ENCODE measurements at places on chromosomes 11 and 22. TPM values are rescaled to one million over a fixed set of nuclear protein-coding genes. Genes with fewer than 3 reads are reported as not detected.

- no peak overlapping the region for H3K27ac ChIP-seq
- DNase-seq, result no peak
- no peaks in the 10 kb centered on the region for H3K4me1 ChIP-seq
- peaks cover 2% of the 10 kb centered on the region for H3K27me3 ChIP-seq
- no peaks in the 10 kb centered on the region for H3K36me3 ChIP-seq
These were observed 9.4 kb downstream of the CABP7 start for GRCh38 chr22:29729161-29729560.

DNA sequence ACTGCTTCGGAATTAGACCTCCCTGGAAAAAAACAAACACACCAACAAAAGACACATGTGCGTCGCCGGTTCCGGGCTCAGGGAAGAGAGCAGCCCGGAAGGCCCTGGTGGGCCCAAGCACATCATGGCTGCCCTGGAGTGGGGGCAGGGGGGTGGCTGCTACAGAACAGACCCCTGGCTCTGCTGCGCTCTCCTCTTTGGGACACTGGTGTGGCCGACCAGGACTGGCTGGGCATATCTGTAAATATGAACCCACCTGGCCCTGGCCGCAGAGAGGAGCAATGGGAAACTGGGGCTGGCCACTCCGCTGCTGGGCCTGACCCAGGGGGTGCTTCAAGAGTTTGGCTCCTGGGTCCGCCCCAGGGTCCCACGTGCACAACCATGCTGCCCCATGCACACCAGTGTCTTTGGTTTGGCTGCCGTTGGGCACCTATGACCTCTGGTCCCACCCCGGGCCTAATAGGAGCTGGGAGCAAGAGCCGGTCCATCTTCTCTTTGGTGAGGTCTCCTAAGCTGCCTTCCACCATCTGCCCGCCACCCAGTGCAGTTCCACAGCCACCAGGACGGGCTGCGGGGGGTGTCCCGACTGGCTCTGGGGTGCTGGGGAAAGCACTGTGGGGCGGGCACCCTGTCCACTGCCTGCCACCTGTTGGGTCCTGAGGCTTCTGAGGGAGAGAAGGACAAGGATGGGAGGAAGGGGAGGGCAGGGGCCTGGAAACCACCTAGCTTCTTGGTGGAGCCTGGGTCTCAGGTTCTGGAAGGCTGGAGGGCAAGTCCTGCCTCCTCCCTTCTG is 30.1 kb downstream of the PPM1F start:
- H3K27me3 ChIP-seq, result no peaks in the 10 kb centered on the region
- DNase-seq, result no peak
- H3K4me3 ChIP-seq, result no peak overlapping the region
- peak overlapping the region; percentile 64 for H3K27ac ChIP-seq

DNA sequence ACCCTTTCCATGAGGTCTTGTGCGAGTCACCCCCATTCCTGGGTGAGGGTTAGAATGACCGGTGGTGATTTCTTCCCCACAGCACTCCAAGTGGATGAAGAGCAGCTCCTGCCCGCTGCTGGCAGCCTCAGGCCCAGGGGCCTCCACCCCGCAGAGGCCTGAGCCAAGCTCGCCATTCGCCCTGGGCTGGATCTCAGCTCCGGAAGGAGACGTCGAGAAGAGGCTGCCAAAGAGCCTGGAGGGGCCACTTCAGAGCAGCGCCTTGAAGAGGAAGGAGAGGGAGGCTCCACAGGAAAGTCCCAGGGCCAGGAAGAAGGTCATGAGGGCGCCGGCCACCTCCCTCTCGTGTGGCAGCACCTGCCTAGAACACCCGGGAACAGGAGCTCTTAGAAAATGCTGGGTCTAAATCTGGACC is 8.4 kb downstream of the SLC29A2 start:
- DNase-seq, result no peak
- H3K4me1 ChIP-seq, result no peaks in the 10 kb centered on the region
- H3K36me3 ChIP-seq, result peaks cover 46% of the 10 kb centered on the region

- no peak overlapping the region for H3K4me3 ChIP-seq
- H3K4me1 ChIP-seq, result no peaks in the 10 kb centered on the region
- no peak for DNase-seq
- H3K27me3 ChIP-seq, result no peaks in the 10 kb centered on the region
- H3K36me3 ChIP-seq, result no peaks in the 10 kb centered on the region
- H3K27ac ChIP-seq, result no peak overlapping the region
These were observed 2120.6 kb upstream of the RAG2 start for GRCh38 chr11:38718659-38719058.

DNA sequence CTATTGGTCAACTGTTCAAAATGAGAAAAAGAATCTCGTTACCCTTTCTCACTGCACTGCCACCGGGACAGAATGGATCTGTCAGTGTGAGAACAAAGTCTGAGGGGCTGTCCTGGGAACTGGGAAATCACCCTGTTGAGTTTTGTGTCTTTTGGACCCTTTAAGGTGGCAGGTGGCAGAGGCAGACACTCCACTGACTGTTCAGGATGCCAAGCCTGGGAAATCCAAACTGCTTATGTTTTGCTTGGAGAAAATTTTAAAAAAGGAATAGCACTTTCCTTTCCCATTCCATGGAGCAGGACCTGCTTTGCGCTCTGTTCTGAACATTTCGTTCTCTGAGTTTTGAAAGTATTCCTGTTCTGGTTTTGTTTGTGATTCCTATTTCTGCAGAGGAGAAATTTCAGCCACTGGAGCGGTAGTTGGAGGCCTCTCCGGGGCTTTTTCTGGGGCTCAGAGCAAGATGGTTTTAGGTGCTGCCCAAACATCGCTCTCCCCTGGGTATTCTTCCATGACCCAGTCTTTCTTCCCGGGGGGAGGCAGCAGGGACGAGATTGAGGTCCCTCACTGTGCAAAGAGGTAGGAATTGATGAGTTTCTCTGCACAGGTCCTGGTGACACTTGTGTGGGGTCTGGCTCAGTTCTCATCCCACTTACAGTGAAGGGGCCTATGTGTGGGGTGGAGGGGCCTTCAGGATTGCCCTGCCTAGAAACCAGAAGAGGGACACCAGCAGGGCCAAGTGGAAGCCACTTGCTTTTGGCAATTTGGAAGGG is 138.5 kb upstream of the SYT13 start:
- H3K4me3 ChIP-seq, result no peak overlapping the region
- H3K4me1 ChIP-seq, result no peaks in the 10 kb centered on the region
- H3K27me3 ChIP-seq, result no peaks in the 10 kb centered on the region
- no peak for DNase-seq
- H3K36me3 ChIP-seq, result no peaks in the 10 kb centered on the region
- no peak overlapping the region for H3K27ac ChIP-seq

The RFPL2 gene
- 0.19 TPM for total RNA-seq

- H3K4me1 ChIP-seq, result peaks cover 19% of the 10 kb centered on the region
- H3K4me3 ChIP-seq, result no peak overlapping the region
- H3K27ac ChIP-seq, result no peak overlapping the region
- H3K36me3 ChIP-seq, result peaks cover 17% of the 10 kb centered on the region
These were observed 208.6 kb downstream of the DBX1 start for GRCh38 chr11:19951558-19952115.

The PLAAT4 gene
- total RNA-seq, result 2.6 TPM

DNA sequence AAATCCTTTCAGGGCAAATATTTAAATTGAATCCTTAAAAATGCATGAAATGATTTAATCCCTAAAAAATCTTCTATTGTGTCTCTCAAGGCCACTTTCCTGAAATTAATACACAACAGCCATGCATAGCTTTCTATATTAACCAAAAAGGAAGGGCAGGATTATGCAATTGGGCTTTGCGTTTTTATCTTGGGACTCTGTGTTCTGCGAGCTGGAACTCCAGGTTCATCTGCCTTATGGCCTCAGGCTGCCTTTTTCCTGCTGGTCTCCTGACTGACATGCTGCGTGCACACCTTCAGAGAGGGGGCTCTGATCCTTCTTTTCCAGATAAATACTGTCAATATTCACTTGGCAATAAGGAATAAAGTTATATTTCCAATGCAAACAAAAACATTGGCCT is 141.7 kb upstream of the GRIA4 start:
- no peaks in the 10 kb centered on the region for H3K36me3 ChIP-seq
- no peak overlapping the region for H3K27ac ChIP-seq
- H3K4me1 ChIP-seq, result no peaks in the 10 kb centered on the region
- no peak for DNase-seq

The BIK gene
- 2.1 TPM for total RNA-seq

GRCh38 chr11:120386774-120387371 is 50.7 kb downstream of the ARHGEF12 start:
- H3K36me3 ChIP-seq, result no peaks in the 10 kb centered on the region
- H3K4me3 ChIP-seq, result no peak overlapping the region
- H3K27me3 ChIP-seq, result no peaks in the 10 kb centered on the region
- H3K4me1 ChIP-seq, result no peaks in the 10 kb centered on the region
- DNase-seq, result no peak
- no peak overlapping the region for H3K27ac ChIP-seq

- no peaks in the 10 kb centered on the region for H3K4me1 ChIP-seq
- H3K27me3 ChIP-seq, result no peaks in the 10 kb centered on the region
- H3K27ac ChIP-seq, result no peak overlapping the region
- DNase-seq, result no peak
These were observed 37.1 kb downstream of the ZNF202 start for GRCh38 chr11:123704341-123704740.

DNA sequence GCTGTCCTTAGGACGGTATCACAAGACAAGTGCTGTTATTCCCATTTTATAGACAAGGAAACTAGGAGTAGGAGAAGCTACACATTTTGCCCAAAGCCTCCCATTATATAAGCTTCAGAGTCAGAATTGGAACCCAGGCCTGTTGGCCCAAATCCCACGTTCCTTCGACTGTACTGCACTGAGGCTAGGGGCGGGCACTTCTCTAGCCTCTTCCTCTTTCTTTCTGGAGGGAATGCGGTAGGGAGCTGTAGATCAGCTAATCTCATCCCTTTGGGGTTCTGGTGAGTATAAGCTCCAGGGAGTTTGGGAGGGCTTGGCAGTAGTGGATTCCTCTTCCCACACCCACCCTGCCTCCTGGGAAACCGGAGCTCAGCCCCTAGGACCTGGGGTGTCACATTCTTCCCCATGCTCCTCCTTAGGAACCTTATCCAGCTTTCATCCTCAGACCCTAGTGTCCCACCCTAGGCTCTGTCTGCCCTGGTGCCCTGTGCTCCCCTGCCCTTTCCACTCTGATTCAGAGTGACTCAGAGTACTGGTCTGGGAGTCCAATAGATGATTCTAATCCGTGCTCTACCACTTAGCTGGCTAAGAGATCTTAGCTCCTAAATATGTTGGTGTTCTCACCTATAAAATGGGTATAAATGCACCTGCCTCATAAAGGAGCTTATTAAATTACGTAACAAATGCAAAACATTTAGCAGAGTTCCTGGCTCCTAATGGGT is 29.3 kb downstream of the PHLDB1 start:
- no peaks in the 10 kb centered on the region for H3K27me3 ChIP-seq
- peaks cover 18% of the 10 kb centered on the region for H3K4me1 ChIP-seq
- no peak overlapping the region for H3K27ac ChIP-seq
- H3K4me3 ChIP-seq, result no peak overlapping the region
- H3K36me3 ChIP-seq, result peaks cover 6% of the 10 kb centered on the region

DNA sequence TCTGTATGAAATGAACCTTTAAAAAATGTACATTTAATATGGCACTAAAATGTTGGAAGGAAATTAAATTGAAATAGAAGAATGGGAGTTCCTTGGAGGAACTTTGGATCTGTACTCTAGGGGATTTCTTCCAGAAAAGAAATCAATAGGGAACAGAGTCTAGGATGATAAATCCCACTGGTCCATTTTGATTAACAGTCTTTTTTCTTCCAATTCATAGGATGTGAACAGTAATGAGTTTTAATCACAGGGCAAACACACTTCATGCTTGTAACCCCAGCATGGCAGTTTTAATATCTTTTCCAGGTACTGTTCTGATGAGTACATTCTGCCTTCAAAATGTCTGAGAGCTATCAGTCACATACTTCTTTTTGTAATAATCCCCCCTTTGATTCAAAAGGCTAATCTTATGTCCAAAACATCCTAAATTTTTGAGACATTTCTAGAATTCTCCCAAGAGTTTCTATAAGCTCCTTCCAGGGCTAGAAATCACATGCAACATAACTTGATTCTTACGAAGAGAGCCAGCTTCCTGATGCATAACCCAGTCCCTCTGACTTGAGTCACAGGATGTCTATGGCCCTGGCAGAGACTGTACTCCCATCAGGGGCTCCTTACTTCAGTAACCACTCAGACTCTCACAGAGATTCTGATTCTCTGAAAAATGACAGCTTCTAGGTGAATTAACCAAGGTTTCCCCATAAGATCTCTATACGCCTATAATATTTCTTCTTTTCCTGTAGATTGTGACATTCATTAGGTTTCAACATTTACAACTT is 112.9 kb downstream of the SLC36A4 start:
- H3K4me3 ChIP-seq, result no peak overlapping the region
- no peak overlapping the region for H3K27ac ChIP-seq
- H3K4me1 ChIP-seq, result peaks cover 14% of the 10 kb centered on the region

The RAG2 gene
- not detected for total RNA-seq

DNA sequence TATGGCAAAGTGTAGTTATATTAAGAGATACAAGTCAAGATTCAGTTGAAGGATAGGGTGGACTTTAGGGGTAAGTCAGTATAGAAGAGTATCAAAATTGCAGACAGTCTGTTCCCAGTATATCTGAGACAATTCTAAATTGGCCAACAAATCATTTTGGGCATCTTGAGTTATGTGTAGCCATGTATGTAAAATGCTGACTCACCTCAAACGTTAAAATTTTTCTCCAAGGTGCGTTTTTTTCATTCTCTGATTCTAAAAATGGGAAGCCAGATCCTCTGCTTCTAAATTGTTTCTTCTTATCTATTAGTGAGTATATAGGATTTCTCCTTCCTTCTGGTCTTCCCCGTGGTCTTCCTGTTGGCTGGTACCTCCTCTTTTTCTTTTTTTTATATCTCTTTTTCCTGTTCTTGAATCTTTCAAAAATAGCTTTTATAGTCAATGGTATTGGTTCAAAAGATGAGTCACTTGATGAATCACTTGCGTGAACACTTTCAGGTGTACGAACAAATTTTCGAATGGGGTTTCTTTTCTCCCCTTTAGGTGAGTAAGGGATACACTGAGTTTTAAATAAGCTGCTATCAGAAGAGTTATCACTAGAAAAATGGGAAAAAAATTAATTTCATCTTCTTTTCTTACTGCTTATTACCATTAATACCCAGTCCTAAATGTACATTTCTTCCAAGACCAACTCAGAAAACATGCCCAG is 3.2 kb downstream of the TAF1D start:
- peaks cover 6% of the 10 kb centered on the region for H3K4me1 ChIP-seq
- no peaks in the 10 kb centered on the region for H3K27me3 ChIP-seq
- H3K27ac ChIP-seq, result no peak overlapping the region
- H3K36me3 ChIP-seq, result peaks cover 40% of the 10 kb centered on the region

- H3K27me3 ChIP-seq, result no peaks in the 10 kb centered on the region
- H3K4me3 ChIP-seq, result no peak overlapping the region
- peaks cover 14% of the 10 kb centered on the region for H3K4me1 ChIP-seq
- no peaks in the 10 kb centered on the region for H3K36me3 ChIP-seq
- no peak for DNase-seq
These were observed 11.0 kb downstream of the CREB3L1 start for GRCh38 chr11:46288451-46288850.

The RASSF10 gene
- total RNA-seq, result 1.5 TPM

Data from H1 (cell line).